Right renal pelvis (tissue), 4 donors: ENCODE measurements at places on chromosomes 16 and 17.

- peak; percentile 20 for DNase-seq
Observed at GRCh38 chr17:69607162-69607834, 192.8 kb downstream of the MAP2K6 start.

GRCh38 chr17:2089021-2089422, 34.1 kb downstream of the HIC1 start:
- DNase-seq, result no peak

GRCh38 chr16:87230571-87230970, 86.6 kb downstream of the C16orf95 start:
- DNase-seq, result no peak

GRCh38 chr17:44629314-44629713, 27.0 kb upstream of the MEIOC start:
- no peak for DNase-seq

- DNase-seq, result no peak
Observed at GRCh38 chr17:80832266-80832676, 159.4 kb upstream of the CHMP6 start.

- no peak for DNase-seq
Observed at GRCh38 chr16:47408491-47408890, 52.4 kb downstream of the ITFG1 start.

- DNase-seq, result no peak
Observed at GRCh38 chr17:57511475-57512123, 233.5 kb downstream of the CCDC182 start.

- DNase-seq, result no peak
Observed at GRCh38 chr17:57016764-57017116, 38.8 kb downstream of the SCPEP1 start.

GRCh38 chr17:72412650-72413076, 291.8 kb downstream of the SOX9 start:
- DNase-seq, result no peak

DNA sequence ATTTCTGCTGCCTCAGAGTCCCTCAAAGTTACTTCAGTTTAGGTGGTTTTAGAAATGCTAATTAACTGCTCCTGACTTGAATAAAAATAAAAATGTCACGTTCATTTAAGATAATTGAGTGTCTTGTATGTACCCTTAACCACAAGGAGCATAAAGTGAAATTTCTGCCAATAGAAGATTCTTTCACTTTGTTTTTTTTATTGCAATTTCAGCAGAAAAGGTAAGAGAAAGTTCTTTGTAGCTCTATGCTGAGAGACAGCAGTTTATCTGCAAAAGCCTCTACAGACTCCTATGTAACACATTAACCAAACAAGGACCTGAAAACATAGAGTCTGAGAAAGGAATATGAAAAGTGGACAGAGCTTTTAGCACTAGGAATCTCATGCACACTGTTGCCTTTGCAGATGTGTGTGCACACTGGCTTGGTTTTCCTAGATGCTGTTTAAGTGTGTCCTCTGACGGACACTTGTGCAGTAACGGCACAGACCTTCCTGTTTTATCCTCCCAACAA, 11.6 kb downstream of the ARHGAP44 start:
- no peak for DNase-seq
